ENCODE measurements at places on chromosomes 2 and 18.

GRCh38 chr2:218036371-218036770, 32.7 kb upstream of the RUFY4 start:
- DNase-seq: no peak

- no peak for DNase-seq
Measured at GRCh38 chr2:235504441-235505180, 10.8 kb downstream of the AGAP1 start.

- DNase-seq: no peak
Measured at GRCh38 chr2:112713585-112713925, 7.3 kb upstream of the NT5DC4 start.

DNA sequence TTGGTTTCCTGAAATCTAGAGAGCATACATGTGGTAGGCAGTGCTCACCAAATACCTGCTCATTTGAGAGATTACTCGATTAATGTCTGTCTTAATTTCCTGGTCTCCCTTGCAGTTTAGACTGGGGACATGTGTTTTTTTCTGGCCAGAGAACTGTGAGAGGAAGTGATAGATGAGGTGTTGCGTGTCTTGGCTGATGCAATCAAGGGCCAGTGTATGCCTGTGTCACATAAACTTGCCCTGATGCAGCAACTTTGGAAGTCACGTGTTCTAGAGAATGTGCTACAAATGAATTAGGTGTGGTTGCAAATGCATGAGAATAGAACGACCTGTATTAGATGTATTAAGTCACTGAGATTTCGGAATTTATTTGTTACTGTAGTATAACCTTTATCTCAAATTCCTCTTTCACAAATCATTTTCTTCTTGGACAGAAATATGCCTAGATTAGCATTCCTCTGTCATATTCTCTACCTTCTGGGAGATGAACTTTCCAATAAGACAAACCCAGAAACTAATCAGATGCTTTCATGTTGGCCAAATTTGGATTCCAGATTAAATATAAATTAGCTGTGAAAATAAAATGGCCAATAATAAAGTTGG, 9.9 kb upstream of the IL1A start:
- DNase-seq: no peak

GRCh38 chr18:79069717-79070151, 540 bp downstream of the ATP9B start:
- DNase-seq: no peak

- DNase-seq: no peak
Measured at GRCh38 chr2:39481611-39482010, 44.5 kb upstream of the MAP4K3 start.

- DNase-seq: no peak
Measured at GRCh38 chr2:29033172-29033571, 41.2 kb downstream of the PCARE start.

All from CD4-positive, alpha-beta memory T cell (primary cell).